Upper lobe of left lung (tissue), 6 donors: ENCODE measurements at places on chromosomes 1 and 21.
A peak's percentile ranks its signal among the peaks of the same experiment; 100 is the strongest.

GRCh38 chr1:99469550-99469971, 176.4 kb upstream of the PALMD start:
- DNase-seq = no peak

DNA sequence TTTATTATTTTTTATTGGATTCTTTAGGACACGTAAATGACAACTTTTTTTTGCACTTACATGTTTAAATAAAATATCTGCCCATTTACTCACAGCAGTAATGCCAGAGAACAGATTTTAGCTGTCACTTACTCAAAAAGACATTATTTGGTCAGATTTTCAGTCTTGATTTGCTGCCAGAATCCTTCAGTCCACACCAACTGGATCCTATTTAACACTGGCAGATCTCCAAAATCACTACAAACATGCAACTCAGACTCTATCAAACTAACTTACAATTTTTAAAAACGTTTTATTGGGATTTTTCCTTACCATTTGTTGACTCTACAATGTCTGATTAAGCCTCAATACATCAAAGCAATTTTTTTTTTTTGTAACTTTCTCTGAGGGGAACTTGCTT, 11.1 kb downstream of the ATP6V1G3 start:
- no peak for DNase-seq

DNA sequence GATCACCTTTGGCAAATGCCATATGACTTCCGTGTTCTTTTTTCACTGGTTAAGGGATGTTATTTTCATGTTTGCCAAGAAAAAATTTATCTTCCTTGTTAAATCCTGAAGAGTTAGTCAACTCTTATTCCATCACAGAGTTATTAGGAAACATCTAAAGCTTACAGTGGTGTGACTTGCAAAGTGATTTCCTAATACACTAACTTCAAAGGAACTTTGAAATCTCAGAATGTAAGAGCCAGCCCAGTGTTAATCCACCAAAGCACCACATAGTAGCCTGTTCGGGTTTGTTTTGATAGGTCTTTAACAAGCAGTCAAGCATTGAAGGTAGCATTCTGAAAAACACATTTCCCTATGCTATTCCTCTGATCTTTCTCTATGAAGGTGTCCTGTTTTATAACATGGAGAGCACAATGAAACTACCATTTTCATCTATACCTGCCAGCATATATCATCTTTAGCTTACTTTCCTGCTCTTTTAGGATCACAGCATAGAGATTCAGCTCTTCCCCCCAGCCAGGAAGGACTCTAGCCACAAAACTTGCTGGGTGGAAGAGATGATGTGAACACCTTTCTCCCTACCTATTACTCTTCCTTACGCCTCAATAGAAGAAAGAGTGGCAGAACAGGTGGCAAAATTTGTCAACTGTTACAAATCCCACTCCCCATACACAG, 82.4 kb upstream of the MAGI3 start:
- no peak for DNase-seq

GRCh38 chr1:30417001-30417700, 306.2 kb downstream of the MATN1 start:
- DNase-seq = no peak

DNA sequence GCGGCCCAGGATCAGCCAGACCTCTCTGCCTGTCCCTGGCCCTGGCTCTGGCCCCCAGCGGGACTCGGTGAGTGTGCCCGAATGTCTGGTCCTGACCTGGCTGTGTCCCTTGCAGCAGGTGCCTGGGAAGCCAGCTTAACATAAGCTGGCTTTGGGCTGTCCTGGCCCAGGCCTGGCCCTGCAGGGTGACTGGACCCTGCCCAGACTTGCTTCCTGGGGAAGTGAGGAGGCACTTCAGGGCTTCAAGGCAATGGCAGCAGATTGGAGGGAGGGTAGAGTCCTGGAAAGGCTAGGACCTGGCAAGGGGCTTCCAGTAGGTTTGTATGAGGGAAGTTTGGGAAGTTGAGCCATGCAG, 16.4 kb downstream of the RPS6KA1 start:
- DNase-seq = no peak

DNA sequence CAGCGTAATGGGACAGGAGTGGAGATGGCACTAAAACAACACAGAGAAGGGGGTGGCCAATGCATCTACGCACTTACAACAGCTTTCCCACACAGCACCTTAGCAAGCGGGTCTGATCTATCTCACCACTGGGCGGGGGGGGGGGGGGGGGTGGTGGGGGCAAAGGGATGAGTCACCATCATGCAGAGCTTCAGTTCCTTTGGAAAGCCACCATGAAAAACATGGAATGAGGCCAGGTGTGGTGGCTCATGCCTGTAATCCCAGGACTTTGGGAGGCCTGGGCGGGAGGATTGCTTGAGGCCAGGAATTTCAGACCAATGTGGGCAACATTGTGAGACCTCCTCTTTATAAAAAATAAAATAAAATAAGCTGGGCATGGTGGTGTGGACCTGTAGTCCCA, 47.2 kb downstream of the KLHDC7A start:
- DNase-seq = no peak

GRCh38 chr1:68198752-68199151, 33.6 kb downstream of the WLS start:
- no peak for DNase-seq

DNA sequence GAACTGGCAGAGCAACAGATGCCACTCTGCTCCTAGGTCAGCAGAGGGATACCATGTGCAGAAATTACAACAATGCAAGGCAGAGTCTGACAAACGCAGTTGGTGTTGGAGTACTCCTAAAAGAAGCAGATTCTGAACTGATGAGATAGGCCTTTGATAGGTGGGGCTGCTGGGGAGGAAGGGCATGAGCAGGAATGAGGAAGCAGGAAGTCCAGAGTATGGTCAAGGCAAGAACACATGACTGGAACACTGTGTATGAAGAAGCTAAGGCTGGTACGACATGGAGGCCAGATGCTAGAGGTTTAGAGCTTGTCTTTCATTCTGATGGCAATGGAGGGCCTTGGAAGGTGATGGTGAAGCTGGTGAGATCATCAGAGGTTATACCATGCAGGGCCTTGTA, 11.5 kb upstream of the THRAP3 start:
- no peak for DNase-seq

DNA sequence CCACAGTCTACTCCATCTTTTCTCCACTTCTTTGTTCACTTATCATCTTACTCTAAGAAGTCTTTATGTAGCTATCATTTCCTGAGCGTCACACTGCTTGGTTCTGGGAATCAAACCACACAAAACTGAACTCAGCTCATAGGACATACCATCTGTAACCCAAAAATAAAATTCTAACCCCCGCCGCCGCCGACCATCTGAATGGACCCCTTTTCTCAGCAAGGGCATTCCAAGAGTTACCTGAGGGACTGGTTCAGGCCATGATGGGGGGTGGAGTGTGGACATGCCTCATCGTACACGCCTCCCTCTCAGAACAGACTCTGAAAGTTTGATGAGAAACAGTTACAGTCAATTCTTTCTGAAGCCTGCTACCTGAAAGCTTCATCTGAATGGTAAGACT, 12.6 kb upstream of the CHI3L2 start:
- DNase-seq = no peak

GRCh38 chr1:56357927-56358690, 221.3 kb downstream of the PLPP3 start:
- no peak for DNase-seq

GRCh38 chr1:218284377-218284916, 646 bp upstream of the RRP15 start:
- no peak for DNase-seq

- DNase-seq = no peak
Measured at GRCh38 chr1:53137729-53138128, 4.7 kb downstream of the SLC1A7 start.

- no peak for DNase-seq
Measured at GRCh38 chr21:45977396-45977795, 4.2 kb upstream of the COL6A1 start.

GRCh38 chr1:89483757-89484077, 40.9 kb upstream of the LRRC8B start:
- DNase-seq = no peak

DNA sequence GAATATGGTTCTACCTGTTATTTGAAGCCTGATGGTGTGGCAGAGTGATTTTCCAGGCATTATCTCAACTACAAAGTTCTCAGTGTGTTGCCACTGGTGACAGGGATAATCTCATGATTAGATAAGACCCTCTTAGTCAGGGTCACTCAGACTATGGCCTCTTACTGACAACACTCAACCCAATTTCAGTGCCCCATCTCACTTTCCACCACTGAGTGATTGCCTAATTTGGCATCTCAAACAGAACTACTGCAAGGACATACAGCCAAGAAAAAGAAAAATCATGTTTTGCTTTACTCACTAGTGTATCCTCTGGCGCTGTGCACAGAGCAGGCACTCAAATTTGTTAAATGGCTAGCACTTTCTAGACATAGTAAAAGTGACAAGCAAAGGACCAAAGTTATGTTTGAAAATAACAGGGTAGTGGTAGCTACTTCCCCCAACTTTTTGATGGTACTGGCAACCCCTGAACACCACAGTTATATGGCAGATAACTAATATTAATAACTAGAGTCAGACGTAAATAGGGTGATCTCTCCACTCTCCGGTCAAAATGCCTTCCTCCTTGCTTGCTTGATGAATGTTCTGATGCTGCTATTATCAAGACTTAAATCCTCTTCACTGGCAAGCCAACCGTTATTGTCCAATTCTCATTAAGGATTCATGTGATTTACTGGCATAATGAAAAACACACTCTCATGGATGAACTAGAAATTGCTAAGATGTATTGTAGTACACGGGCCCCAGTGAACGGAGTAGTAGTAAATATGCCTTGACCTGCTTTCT, 37.1 kb upstream of the SLC30A10 start:
- DNase-seq = no peak

GRCh38 chr1:217027403-217028080, 304.3 kb upstream of the ESRRG start:
- DNase-seq = no peak

DNA sequence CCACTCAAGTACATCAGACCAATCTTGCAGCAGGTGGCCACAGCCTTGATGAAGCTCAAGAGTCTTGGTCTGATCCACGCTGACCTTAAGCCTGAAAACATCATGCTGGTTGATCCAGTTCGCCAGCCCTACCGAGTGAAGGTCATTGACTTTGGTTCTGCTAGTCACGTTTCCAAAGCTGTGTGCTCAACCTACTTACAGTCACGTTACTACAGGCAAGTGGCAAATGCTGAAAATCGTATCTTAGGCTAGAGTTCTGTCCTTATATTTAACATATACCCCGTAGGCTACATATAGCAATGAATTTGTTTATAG, 12.1 kb downstream of the HIPK1 start:
- DNase-seq = no peak

- no peak for DNase-seq
Measured at GRCh38 chr1:223870617-223871574, 25.1 kb upstream of the TP53BP2 start.

GRCh38 chr21:41460578-41461527, 34.8 kb downstream of the MX1 start:
- DNase-seq = peak; percentile 44

DNA sequence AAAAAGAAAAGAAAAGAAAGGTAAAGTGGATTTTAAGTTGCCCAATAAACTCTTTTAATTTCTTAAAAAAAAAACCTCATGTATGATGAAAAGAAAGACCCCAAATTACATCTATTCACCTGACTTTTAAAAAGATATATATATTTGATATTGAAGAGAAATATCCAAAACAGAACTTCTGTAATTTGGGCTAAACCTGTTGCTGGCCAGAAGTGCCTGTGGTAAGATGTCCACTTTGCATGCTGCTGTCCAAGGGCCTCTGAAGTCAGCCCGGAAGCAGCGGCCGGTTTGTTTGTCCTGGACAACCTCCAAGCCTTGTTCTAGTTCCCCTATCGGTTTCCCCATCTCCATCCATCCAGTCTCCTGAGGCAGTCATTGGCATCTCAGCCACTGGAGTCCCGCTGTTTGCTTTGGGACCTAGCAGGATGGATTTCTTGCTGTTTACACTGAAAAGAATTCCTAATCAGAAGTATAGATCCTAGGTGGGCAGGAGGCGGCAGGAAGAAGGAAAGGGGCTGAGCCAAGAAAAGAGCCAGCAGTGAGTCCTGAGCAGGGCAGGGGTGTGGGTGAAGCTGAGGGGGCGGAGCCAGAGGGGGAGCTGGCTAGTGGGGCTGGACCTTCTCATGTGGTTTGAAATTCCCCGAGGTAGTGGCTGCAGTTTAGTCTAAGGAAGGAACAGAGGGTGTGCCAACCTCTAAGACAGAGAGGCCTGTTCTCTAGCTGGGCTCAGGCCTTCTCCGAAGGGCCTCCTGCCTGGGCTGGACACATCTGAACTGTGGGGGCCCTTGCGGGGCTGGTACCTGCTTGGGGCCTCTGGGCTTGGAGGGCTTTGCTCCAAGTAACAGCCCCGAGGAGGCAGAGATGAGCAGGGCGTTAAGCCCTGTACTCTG, 3.3 kb downstream of the NCMAP start:
- DNase-seq = peak; percentile 89

GRCh38 chr1:178630417-178630816, 94.6 kb upstream of the RALGPS2 start:
- no peak for DNase-seq

GRCh38 chr1:99963041-99963795, 6.6 kb upstream of the SLC35A3 start:
- DNase-seq = no peak

DNA sequence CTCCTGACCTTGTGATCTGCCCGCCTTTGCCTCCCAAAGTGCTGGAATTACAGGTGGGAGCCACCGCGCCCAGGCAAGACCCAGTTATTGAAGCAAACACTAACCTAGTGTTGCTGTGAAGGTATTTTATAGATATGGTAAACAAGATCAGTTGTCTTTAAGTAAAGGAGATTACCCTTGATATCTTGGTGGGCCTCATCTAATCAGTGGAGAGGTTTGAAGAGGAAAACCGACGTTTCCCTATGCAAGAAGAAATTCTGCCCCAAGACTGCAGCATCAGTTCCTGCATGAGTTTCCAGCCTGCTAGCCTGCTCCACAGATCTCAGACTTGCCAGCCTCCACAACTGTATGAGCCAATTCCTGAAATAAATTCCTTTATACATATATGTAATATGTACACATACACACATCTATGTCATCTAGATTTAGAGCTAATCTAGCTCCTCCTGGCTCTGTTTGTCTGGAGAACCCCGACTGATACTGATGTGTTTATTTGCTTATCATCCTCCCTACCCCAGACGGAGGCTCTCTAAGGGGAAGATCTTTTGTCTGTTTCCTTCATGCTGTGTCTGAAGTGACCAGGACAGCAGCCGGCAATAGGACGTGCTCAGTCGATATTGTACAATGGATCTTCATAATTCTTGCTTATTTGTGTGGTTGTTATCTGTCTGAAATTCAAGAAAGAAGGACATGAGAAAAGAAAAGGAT, 90.9 kb downstream of the IER5 start:
- no peak for DNase-seq

- DNase-seq = no peak
Measured at GRCh38 chr1:97427371-97427770, 493.5 kb downstream of the DPYD start.

DNA sequence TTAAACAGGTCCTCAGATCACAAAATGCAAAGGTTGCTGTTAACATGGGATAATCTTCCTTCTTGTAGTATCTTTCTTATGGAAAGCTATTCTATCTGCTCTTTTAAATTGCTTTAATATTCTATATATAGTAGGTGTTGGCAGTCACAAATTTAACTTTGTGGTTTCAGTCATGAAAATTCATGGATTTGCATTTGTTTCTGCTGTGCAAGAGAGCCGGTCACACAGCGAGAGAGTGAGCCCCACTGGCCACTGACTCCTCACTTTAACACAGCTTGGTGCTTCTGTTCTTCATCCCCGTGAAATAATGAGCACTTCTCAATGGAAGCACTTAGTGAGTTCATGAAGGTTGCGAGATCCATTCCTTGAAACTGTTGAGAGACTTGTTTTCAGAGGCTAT, 18.1 kb upstream of the BMP8A start:
- DNase-seq = no peak
